Esophagus muscularis mucosa (tissue), 4 donors: ENCODE measurements at places on chromosomes 5 and 9. TPM values are rescaled to one million over a fixed set of nuclear protein-coding genes. Genes with fewer than 3 reads are reported as not detected.

DNA sequence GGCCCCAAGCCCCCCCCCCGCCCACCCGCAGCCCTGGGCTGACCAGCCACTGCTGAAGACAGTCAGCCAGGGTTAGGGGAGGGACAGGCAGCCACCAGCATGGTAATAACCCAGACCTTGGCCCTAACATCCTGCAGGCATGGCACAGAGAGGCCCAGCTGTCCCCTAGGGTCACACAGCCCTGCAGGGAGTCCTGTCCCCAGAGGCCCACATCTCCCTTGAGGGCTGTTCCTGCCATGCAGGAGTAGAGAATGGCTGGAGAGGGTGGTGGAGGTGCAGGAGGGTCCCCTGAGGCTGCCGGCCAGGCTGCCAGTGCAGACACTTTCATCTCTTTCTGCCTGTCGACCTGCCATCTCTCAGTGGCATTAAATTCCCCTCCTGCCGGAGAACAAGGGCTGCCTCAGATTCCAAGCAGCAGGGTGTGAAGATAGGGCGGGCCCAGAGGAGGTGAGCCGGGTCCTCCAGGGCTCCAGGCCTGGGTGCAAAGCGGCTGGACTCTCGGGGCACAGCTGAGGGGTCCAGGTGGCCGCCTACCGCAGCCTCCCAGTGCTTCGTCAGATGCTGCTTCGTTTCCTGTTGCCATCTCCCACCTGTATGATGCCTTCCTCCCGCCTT, 40.0 kb downstream of the CXXC5 start:
- DNase-seq, result no peak

The NMUR2 gene
- not detected for total RNA-seq

The ABCA1 gene
- total RNA-seq, result 51.1 TPM

DNA sequence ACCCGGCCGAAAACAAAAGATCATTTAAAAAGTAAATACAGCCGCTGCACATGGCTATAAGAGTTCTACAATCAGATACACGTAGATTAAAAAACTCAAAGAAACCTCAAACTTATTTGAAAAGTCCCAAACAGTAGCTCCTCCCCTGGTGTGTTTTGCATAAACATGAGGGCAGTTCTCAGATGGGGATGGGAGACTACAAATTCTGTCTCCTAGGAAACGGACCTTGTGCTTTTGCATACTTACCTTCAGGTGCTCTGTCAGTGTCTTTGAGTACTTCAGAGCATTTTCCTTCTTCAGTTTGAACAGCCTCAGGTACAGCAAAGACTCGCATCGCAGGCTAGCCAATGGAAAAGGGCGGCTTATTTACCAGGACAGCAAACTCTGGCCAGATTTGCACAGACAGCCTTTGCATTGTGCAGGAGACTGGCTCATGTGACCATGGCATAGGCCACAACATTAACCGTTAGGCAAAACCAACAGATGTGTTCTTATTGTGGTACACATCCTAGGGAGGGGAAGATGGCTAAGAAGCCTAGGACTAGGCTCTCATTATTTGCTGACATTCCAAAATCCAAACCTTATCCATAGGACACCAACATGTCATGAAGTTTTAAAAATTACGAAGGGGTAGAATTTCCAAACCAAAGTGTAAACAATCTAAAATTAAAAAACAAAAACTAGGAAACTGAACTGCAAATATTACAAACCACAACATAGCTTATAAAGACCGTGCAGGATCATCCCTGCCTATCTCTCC, 12.8 kb downstream of the LEAP2 start:
- no peak for DNase-seq

DNA sequence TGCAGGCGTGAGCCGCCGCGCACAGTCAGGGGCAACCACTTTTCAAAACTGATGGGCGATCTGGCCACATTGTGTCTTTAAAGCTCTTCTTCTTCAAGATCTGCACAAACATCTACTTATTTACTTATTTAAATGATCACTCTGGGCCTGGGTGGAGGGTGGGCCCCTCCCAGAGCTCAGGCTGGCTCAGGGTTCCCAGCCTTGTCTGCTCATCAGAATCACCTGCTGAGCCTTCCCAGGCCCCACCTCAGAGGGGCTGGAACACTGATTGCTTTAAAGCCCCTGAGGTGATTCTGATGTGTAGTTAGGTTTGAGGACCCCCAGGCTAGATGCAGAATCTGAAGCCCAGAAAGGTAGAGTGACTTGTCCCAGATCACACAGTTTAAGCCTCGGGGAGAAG, 45.6 kb upstream of the DMRT1 start:
- no peak for DNase-seq

DNA sequence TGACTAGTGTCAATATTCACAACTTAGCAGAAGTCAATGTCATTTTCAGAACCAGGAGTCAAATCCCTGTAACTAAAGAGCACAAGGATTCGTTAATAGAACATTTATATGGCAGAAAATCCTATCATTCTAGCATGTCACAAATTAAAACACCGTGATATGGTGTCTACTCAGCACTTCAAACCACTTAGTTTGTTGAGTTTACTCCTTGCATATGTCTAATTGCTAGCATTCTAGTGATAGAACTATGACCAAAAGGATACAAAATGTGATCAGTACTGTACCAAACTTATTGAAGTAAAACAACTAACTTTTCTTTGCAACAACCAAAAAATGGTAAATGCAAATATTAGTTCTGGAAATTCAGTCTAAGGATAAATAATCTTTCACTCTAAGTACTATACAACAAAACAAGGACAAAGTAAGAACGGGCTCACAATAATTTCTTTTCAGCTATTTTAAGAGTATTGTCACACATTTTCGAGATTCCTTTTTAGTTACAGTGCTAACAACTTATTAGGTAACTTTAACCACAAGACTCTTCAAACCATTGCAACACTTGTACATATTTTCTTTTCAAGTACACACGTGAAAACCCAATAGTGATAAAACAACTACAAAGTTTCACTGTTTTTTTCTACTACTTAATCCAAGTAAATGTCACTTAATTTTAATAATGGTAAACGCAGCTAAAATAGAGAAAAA, 845.2 kb upstream of the CDH10 start:
- no peak for DNase-seq
